ENCODE measurements at places on chromosomes 6 and 20.

DNA sequence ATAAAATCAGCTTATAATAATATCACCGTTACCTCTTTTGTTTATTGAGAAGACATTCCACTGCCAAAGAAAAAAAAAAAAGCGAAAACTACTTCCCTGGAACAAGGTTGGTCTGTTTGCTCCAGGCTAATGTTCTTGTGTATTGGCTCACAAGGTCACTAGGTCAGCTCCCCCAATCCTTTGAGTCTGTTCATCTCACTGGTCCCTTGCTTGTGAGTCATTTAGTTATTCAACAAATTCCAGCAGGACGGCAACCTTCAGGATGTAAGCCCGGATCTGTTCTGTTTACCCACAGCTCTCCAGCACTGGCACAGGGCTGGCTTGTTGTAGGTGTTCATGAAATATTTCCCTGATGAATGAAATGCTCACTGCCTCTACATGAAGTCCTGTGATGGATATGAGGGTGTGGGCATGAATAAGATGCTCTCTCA is 3.3 kb downstream of the ARHGAP40 start:
- DNase-seq, result no peak

DNA sequence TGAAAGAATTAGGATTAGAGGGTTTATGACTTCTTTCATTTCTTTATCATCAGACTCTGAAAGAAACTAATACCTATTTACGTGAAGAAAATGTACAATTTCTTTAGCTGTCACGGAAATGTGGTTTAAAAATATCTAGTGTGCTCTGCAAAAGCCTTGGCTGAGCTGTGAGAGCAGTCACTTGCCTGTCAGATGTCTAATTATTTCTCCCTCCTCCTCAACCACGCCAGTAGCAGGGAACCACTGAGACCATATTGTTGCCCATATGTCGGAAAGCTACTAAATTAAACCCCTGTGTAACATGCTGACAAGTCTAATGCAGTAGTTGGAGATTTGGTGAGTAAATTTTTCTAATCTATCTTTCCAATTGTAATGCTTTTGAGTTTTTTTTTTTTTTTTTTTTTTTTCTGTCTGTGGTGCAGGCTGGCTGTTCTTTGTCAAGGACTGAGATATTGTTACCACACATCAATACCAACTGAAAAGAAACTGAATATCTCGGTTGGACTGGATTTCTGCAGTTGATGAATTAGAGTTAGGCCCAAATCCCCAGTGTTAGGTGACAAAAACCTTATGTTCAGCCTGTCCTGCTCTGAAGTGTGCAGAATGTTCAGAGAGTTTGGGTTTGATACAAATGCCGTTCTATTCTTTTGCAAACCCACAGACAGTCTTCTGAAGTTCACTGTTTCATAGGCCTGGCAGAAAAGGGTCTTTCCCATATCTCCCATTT is 302.9 kb upstream of the SYNCRIP start:
- no peak for DNase-seq

GRCh38 chr20:32969356-32970114 is 34.7 kb downstream of the SUN5 start:
- DNase-seq, result no peak

DNA sequence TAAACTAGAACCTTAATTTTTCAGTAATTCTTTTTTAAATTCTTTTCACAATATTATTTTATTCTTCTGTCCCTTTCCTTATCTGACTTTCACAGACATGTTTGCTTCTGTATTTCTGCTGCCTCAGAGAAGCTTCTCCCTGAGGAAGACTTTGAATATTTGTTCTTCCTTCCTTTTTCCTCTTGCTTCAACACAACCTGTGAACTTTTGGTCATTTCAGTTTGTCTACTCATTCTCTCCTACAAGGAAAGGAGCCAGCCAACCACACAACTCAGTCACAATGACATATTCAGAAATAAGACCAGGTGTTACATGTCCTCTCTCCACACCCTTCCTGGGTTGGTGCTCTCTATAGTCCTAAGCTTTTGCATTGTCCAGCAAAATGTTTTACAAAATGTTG is 310.4 kb downstream of the TFAP2B start:
- no peak for DNase-seq

DNA sequence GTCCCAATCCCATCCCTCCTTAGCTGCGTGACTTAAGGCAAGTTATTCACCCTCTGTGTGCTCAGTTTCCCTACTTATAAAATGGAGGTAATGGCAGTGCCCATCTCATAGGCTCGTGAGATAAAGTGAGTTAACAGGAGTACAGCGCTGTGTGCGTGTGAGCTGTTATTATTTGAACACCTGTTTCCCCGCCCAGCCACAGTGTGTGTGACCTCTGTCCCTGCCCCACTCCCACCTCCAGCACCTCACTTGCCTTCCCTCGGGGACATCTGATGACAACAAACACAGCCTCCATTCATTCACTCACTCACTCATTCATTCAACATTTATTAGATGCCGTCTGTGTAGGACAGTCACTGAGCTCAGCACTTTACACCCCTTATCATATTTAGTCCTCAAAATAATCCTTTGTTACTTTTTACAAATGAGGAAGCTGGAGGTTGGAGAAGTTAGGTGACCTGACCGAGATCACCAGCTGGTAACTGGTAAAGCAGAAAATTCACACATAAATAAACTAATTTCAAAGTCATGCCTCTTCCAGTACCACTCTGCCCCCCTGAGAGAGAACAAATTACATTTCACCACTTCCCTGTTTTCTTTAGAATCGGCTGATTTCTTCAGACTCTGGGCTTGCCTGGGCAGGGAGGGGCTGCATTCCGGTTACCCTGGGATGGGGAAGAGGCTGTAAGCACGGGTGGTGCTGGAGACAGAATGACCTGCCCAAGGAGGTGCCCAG is 58.6 kb downstream of the CPNE5 start:
- no peak for DNase-seq

DNA sequence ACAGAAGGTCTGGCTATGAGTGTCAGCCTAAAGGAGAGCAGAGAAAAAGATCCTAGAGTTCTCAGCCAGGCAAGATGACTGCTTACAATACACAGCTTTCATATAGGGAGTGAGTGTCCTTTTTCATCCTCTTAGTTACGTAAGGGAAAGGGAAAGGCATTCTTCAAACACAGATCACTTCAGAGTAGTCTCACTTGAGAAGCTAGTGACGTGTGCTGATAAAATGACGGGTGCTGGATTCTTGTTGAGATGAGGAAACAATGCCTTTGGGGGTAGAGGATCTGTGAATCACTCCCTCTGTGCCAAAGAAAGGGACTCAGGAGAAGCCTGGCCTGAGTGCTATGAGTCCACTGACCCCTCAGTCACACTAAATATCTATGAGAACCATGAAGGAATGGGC is 117.3 kb downstream of the QRSL1 start:
- no peak for DNase-seq

GRCh38 chr6:56637640-56638039 is 5.0 kb downstream of the DST start:
- peak; percentile 51 for DNase-seq

DNA sequence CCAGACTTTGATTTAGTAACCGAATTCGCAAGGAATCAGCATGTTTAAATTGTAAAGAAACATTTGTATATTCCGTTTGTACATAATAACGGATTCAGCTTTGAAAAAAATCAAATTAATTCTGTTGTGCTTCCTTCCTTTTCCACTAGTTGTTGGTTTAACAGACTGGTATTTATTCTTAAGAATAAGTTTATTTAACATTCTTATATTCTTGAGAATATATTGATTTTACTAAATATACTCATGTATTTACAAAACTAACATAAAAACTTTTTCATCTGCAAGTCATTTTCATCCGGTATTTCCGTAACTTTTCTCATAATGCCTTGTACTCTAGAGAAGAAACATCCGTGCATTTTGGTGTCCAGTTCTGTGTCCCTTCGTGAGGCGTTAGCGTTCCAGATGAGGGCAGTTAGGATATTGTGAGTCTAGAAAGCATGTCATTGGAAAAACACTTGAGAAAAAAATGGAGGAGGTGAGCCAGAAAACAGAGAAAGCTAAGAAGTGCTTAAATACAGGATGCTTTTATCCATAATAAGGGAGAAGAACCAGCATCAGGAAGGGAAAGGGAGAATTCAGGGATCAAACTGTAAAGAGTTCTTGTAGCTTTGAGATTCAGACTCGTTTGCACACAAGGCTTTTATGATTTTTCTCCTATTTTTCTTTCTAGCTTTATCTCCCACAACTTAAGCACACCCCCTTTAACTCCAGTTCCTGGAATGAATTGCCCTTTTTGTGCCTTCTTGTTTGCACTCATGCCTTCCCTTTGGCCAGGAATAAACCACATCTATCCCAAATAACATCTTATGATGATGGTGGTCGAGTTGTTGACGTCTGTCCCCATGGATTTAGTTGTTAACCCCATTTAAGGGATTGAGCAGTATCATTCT is 1.8 kb downstream of the WRNIP1 start:
- no peak for DNase-seq

DNA sequence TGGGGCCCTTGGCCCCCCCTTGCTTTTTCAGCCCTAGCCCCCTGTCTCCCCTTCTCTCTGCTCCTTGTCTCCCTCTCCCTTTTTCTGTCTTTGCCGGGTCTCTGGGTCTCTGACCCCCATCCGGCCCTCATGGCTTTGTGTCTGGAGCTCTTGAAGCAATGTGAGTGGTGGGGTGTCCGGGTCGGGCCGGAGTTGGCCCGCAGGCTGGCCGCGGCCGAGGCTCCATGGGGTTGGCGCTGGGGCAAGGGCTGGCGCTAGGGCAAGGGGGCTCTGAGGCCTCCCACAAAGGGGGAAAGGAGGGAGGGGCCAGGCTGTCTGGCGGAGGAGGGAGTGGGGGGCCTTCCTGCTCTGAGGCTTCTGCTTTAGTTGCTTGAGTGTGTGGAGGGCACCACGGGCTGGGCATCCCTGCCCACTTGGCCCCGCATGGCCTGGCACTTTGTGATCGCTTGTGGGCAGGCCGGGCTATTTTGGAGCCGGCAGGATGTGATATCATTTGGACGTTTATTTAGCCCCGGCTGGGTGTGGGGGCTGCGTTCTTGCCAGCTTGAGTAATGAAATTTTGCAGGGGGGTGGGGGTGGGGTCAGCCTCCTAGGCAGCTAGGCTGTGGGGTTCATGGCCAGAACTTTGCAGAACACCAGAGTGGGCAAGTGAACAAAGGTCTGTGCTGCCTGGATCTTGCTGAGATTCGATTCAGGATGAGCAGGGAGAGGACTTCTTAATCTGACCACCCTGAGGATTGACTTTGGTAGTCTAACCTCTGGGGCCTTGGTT is 78.7 kb upstream of the MYL9 start:
- DNase-seq, result no peak

DNA sequence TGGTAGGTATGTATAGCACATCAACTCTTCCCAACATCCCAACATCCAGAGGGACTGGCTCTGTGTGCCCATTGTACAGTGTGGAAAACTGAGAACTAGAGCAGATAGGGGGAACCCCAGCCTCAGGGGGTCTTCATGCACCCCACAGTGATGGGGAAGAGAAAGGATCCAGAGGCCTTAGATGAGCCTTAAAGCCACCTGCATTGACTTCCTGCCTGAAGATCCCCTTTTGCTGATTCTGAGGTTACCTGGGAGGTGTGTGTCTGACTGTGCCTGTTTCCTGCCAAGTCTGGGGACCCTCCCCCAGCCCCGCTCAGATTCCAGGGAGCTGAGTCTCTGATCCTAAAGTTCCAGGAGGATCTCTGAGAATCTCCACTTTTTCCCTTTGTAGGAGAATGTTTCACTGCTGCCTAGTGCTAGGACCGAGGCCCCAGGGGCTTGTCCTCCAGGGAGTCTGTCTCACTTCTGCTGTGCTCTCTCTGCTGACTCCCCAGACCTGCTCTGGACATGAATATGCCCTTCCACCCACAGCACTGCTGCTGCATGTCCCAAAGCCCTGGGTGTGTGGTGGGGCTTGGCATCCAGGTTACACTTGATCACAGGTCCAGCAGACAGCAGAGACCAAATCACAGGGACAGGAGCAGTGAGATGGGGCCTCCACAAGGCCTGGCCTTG is 12.8 kb upstream of the PGC start:
- no peak for DNase-seq

- DNase-seq, result no peak
Observed at GRCh38 chr20:3749087-3749688, 16.7 kb downstream of the HSPA12B start.

GRCh38 chr6:98272060-98272459 is 562.3 kb upstream of the POU3F2 start:
- no peak for DNase-seq

- no peak for DNase-seq
Observed at GRCh38 chr20:11200423-11200822, 526.6 kb upstream of the JAG1 start.

- no peak for DNase-seq
Observed at GRCh38 chr20:50237349-50237748, 46.7 kb downstream of the CEBPB start.

GRCh38 chr6:145744619-145745018 is 9.3 kb upstream of the EPM2A start:
- no peak for DNase-seq

DNA sequence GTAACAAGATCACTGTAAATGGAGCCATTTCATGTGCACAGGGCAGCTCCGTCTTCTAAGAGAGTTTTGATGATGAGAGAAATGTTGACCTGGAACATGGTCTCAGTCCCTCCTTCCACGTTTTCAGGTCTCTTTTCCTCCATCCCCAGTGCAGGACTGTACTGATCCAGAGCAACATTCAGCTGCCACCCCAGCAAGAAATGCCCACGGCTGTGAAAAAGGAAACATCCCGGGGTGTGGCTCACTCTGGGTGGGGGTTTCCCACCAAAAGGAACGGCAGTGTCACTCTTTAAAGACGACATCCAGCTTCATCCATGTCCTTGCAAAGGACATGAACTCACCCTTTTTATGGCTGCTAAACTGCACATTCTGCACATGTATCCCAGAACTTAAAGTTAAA is 92.6 kb downstream of the ERMARD start:
- DNase-seq, result no peak

GRCh38 chr20:2418388-2418787 is 37.7 kb downstream of the TGM6 start:
- DNase-seq, result no peak

DNA sequence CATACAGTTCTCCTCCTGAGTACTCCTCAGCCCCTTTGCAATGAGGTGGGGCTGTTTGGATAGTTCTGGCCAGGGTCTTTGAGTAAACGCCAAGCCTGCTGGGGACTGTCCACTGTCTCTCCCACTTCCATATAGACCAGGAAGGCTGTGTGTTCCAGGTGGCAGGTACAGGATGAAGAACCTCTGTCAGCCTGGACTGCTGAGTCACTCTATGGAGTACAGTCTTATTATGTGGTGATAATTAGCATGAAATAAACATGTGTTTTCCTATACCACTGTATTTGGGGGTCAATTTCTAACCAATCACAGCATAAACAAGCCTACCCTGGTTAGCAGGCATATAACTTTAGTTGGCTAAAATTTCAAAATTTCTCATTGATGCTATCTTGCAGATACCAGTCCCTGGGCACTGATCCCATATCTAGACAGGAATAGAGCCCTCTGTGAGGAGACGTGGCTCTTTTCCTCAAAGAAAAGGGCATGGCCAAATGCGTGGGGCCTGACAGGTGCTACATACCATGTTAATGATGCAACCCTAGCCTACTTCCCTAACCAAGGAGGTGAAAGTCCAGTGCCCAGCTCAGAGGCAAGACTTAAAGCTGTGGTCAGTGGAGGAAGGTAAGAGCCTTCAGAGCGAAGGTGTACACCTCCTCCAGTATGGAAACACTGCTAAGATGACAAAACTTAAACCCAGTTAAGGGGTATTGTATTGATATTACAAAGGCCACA is 4.5 kb upstream of the ALDH8A1 start:
- DNase-seq, result no peak

- no peak for DNase-seq
Observed at GRCh38 chr6:33375143-33375671, 16.4 kb upstream of the KIFC1 start.
